Lower lobe of right lung (tissue), 2 donors: ENCODE measurements at places on chromosomes 12 and 14. TPM values are rescaled to one million over a fixed set of nuclear protein-coding genes. Genes with fewer than 3 reads are reported as not detected.

- DNase-seq = no peak
- H3K27me3 ChIP-seq = no peaks in the 10 kb centered on the region
- H3K27ac ChIP-seq = no peak overlapping the region
- H3K4me1 ChIP-seq = peaks cover 16% of the 10 kb centered on the region
Measured at GRCh38 chr12:24860546-24860945, 88.4 kb downstream of the BCAT1 start.

GRCh38 chr12:49542592-49543160, 3.8 kb downstream of the KCNH3 start:
- peaks cover 47% of the 10 kb centered on the region for H3K27me3 ChIP-seq
- H3K36me3 ChIP-seq = no peaks in the 10 kb centered on the region
- H3K27ac ChIP-seq = no peak overlapping the region
- peaks cover 9% of the 10 kb centered on the region for H3K4me1 ChIP-seq
- DNase-seq = peak; percentile 18

DNA sequence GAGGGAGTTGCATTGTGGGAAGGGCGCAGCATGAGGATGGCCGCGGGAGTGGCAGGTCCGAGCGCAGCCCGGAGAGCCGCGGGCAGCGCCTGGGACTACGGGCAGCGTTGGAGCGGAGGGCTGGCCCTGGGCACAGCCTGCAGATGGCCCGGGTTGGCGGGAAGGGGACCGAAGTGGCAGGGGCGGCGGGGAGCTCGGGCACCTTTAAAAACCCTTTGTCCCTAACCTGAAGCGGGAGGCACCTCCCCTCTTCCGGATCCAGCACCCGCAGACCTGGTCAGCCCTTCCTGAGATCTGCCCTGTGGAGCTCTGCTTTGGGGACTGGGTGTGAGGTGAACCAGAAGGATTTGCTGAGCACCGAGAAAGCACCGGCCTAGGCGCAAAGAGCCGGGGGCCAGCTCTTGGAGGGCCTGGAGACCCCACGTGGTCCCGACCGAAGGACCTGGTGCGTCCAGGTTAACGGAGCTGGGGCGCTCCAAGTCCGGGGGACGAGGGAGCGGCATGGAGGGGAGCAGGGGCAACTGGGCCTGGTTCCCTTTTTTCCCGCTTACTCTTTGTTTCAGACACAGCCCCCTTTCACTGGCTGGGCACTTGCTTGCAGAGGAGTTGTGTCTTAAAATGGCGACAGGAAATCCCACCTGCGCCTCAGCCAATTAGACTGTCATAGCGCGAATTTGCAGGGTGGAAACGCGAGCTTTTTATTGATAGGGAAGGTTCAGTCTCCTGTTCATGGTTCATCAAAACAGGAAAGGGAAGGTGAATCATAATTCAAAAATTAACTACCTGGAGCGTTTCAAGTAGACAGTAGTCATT, 792 bp upstream of the SLC38A1 start:
- H3K27ac ChIP-seq = peak overlapping the region; percentile 86
- H3K4me3 ChIP-seq = peak overlapping the region; percentile 69
- H3K4me1 ChIP-seq = peaks cover 41% of the 10 kb centered on the region
- H3K36me3 ChIP-seq = no peaks in the 10 kb centered on the region
- DNase-seq = no peak

DNA sequence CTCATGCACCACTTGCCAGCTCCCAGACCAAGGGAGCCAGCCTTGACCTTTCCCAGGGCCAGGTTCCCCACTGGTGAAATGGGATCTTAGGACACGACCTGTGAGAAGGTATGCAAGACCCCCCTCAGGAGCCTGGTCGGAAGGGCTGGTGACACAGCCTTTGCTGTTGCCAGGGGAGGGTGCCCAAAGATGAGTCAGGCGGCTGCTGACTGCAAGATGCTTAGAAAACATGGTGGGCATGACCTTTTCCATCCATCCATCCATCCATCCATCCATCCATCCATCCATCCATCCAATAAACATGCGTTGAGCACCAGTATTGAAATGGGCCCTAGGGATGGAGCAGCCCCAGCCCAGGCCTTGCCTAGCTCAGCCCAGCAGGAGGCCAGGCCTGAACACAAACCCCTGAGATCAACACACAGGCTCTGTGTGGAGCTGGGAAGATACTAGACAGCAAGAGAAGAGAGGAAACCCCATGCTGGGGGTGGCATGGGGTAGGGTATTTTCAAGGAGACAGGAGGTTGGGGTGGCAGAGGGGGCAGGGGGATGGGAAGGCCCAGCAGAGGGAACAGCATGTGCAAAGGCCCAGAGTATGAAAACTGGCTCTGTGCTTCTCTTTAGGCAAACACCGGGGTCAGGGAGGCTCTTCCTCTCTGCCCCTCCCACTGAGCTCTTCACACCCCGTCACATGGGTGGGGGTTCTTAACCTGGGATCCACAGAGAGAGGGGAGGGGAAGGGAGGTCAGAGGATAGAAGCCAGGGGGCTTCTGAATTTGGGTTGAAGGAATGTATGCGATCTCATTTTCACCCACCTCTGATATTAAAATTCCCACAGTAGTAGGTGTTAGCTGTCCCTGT, 26.2 kb upstream of the YY1 start:
- H3K4me3 ChIP-seq = no peak overlapping the region
- peaks cover 16% of the 10 kb centered on the region for H3K4me1 ChIP-seq
- H3K27me3 ChIP-seq = no peaks in the 10 kb centered on the region

KRT76 gene
- total RNA-seq = not detected

DNA sequence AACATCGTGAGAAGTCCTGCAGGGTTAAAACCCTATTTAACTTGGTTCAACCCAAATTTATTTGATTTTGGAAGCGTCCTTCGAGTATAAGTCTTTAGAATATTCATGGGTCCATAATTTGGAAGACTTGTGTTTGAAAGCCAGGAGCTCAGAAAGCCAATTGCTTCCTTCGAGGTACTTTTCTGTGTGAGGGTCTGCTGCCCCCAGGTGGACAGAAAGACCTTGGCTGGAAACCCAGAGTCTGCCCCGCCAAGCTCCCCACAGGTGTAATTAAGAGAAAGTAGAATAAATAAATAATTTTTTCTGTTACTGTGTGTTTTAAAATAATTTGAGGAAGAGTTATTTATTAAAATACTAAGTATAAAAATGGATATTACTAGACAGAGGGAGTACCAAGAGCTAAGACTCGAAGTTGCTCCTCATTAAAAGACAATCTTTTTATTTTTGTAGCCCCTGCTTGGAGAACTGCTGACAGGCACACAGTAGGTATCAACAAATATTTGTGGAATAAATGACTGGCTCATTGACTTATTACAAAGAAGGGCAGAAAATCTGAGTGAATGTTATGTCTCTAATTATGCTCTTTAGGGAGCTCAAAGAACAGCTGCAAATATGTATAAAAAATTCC, 105.8 kb downstream of the PAH start:
- H3K4me3 ChIP-seq = no peak overlapping the region
- H3K36me3 ChIP-seq = no peaks in the 10 kb centered on the region
- H3K27me3 ChIP-seq = no peaks in the 10 kb centered on the region
- H3K27ac ChIP-seq = no peak overlapping the region

TRMT5 gene
- 10.6 TPM for total RNA-seq

DEPDC4 gene
- total RNA-seq = 2.0 TPM

TGM1 gene
- 5.9 TPM for total RNA-seq

GRCh38 chr14:57314396-57315089, 45.8 kb downstream of the AP5M1 start:
- no peak overlapping the region for H3K27ac ChIP-seq
- no peaks in the 10 kb centered on the region for H3K36me3 ChIP-seq

GRCh38 chr12:84816916-84817695, 95.5 kb downstream of the SLC6A15 start:
- no peaks in the 10 kb centered on the region for H3K27me3 ChIP-seq
- no peak overlapping the region for H3K4me3 ChIP-seq
- no peaks in the 10 kb centered on the region for H3K4me1 ChIP-seq
- no peak overlapping the region for H3K27ac ChIP-seq
- DNase-seq = no peak
- no peaks in the 10 kb centered on the region for H3K36me3 ChIP-seq

DNA sequence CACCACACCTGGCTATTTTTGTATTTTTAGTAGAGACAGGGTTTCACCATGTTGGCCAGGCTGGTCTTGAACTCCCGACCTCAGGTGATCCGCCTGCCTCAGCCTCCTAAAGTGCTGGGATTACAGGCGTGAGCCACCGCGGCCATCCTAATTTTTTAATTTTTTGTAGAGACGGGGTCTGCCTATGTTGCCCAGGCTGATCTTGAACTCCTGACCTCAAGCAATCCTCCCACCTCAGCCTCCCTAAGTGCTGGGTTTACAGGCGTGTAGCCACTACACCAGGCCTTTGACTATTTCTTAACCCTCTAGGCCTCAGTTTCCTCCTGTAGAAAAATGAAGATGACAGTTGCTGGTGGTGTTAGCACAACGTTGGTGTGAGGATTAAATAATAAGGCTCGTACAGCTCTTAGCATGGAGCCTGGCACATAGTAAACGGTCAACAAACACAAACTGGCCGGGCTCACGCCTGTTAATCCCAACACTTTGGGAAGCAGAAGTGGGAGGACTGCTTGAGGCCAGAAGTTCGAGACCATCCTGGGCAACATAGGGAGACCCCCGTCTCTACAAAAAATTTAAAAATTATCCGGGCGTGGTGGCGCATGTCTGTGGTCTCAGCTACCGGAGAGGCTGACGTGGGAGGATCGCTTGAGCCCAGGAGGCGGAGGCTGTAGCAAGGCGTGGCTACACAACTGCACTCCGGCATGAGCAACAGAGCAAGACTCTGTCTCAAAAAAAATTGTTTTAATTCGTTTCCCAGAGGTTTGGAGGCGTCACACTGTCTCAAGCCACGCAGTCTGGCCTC, 979 bp downstream of the DDX54 start:
- H3K4me3 ChIP-seq = peak overlapping the region; percentile 99
- H3K36me3 ChIP-seq = peaks cover 24% of the 10 kb centered on the region
- H3K27me3 ChIP-seq = no peaks in the 10 kb centered on the region
- peaks cover 28% of the 10 kb centered on the region for H3K4me1 ChIP-seq
- peak overlapping the region; percentile 98 for H3K27ac ChIP-seq
- DNase-seq = peak; percentile 84

SLC10A1 gene
- total RNA-seq = not detected

DNA sequence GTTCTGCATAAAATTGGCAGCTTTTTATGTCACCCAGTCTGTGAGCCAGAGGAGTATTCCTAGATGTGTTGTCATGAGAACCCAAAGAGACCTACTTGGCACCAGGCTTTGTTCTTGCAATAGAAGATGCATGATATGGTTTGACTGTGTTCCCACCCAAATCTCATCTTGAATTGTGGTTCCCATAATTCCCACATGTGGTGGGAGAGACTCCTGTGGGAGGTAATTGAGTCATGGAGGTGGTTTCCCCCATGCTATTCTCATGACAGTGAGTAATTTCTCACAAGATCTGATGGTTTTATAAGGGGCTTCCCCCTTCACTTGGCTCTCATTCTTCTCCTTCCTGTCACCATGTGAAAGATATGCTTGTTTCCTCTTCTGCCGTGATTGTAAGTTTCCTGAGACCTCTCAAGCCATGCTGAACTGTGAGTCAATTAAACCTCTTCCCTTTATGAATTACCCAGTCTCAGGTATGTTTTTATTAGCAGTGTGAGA, 572.0 kb upstream of the ATP2B1 start:
- no peak for DNase-seq
- H3K4me1 ChIP-seq = no peaks in the 10 kb centered on the region
- H3K27ac ChIP-seq = no peak overlapping the region
- no peaks in the 10 kb centered on the region for H3K36me3 ChIP-seq
- no peak overlapping the region for H3K4me3 ChIP-seq

DNA sequence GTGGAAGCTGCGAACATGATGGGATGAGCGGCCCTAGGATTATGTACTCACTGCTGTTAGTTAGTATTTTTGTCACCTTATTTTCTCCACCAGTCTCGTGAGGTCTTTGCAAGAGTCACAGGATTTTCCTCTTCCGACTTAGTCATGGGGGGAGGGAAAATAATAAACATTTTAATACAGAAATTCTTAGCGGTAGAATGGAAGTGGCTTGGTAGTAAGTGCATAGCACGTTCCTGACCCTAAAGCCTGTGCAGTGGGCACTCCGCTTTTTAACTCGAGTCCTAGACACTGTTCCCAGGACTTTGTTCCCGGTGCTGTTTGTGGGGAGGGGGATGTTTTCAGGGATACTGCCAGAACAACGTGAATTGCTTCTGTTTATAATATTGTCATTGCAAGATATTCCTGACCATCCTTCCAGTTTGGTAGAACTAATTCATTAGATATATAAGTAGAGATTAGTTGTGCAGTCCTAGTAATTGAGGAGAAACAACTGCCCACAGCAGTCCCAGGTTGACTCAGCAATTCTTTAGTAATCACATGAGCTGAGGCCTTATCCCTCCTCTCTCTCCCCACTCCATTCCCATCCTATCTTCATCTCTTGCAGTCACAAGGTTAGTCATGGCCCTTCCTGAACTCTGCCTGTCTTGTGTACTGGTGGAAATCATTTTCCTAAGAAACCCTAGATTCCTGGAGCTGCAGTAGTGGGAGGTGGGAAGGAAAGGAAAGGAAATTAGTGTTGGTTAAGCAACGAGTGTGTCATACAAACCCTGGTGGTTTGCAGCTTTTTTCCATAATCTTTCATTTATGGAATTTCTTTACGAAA, 799 bp downstream of the SLC38A6 start:
- peaks cover 25% of the 10 kb centered on the region for H3K4me1 ChIP-seq
- peaks cover 15% of the 10 kb centered on the region for H3K36me3 ChIP-seq
- peak overlapping the region; percentile 81 for H3K4me3 ChIP-seq
- no peak for DNase-seq
- H3K27me3 ChIP-seq = no peaks in the 10 kb centered on the region
- H3K27ac ChIP-seq = peak overlapping the region; percentile 91

DNA sequence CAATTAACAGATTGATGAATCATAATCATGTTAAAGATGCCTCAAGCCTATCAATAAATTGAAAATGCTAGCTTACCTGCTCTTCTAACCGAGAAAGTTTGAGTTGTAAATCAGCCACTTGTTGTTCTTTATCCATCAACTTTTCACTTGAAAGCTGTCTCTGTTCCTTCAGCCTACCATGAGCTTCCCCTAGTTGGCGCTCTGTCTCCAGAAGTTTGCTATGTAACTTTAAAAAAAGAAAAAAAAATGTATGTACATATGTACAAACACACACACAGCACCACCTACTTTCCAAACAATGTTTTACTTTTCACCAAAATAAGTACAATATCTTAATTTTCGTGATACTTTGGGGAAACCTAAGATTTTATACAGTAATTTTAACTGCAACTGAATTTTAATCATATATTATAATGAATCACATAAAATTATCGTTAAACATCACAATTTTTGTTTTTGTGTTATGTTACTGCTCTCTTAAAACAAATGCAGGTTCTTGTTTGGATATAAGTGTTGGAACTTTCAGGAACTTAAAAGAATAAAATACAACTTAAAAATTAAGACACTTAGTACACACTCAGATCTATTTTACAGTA, 101.2 kb downstream of the EEA1 start:
- H3K4me3 ChIP-seq = no peak overlapping the region
- peaks cover 54% of the 10 kb centered on the region for H3K36me3 ChIP-seq
- no peak overlapping the region for H3K27ac ChIP-seq
- no peaks in the 10 kb centered on the region for H3K4me1 ChIP-seq
- H3K27me3 ChIP-seq = no peaks in the 10 kb centered on the region

GRCh38 chr12:57762463-57762862, 4.4 kb downstream of the CYP27B1 start:
- H3K27me3 ChIP-seq = peaks cover 35% of the 10 kb centered on the region
- peaks cover 31% of the 10 kb centered on the region for H3K4me1 ChIP-seq
- H3K36me3 ChIP-seq = peaks cover 19% of the 10 kb centered on the region
- no peak for DNase-seq
- H3K4me3 ChIP-seq = no peak overlapping the region
